ENCODE measurements at places on chromosomes 5 and 9.

DNA sequence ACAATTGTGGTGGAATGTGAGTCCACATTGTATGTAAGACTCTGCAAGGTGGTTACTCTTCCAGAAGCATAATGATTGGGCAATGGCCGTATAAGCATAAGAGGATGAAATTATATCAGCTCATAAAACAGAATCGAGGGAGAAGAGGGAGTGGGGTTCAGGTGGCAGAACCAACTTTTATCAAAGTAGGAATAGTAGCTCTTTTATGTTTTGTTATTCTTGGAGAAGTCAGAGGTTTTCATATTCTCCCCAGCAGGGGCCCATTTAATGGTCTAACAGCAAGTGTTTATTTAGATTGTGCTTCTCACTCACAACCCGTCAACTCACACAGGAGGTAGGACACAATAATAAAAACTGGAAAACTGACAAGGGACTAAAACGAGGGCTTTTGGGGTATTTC, 291.3 kb upstream of the CD180 start:
- DNase-seq = no peak

DNA sequence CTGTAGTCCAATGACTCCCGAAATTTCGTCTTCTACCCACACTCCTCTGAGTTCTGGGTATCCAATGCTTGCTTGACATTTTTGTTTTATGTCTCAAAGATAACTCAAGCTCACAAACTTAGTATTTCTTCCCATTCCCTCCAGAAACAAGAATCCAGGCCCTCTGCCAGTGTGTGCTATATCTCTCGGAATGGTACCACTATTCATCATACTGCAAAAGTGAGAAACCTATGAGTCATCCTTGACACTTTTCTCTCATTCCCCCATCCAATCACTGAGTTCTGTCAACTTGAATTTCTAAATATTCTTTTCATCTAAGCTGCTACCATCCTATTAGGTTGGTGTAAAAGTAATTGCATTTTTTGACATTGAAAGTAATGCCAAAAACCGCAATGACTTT, 9.8 kb downstream of the SLC12A2 start:
- DNase-seq = no peak

GRCh38 chr5:73213566-73213998, 40.6 kb downstream of the TMEM174 start:
- no peak for DNase-seq

GRCh38 chr5:93511445-93511844, 69.6 kb downstream of the NR2F1-AS1 start:
- DNase-seq = no peak

DNA sequence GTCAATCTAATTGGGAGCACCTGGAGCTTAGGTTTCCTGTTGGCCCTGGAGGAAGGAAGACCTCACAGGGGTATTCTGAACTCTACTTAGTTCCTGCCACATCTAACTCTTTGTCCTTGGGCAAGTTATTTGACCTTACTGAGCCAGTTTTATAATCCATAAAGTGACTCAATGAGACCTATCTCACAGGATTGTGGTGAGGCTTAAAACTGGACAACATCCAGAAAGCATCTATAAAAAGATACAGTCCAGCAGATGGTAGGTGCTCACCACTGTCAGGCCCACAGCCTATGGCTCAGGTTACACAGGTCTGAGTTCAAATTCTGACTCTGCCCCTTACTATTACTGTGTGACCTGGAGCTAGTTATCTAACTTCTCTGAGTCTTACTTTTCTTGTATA, 23.3 kb downstream of the KCNV2 start:
- DNase-seq = no peak

DNA sequence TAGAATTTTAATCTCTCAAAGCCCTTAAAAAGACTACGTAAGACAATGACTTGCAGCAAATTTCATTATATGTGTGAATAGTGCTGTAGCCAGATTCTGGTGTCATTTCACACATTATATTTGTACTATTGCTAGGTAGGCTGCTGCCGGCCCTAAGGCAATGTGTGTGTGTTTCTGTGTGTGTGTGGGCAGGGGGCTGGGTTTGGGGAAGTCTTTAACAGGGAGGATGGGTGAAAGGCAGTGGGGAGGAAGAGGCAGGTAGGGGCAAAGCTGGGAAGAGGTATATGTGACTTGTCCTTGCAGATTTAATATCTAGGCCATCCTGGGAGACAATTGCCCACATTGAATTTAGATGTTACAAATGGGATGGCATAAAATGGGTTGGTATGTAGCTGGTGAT, 130.8 kb downstream of the MACIR start:
- DNase-seq = no peak

DNA sequence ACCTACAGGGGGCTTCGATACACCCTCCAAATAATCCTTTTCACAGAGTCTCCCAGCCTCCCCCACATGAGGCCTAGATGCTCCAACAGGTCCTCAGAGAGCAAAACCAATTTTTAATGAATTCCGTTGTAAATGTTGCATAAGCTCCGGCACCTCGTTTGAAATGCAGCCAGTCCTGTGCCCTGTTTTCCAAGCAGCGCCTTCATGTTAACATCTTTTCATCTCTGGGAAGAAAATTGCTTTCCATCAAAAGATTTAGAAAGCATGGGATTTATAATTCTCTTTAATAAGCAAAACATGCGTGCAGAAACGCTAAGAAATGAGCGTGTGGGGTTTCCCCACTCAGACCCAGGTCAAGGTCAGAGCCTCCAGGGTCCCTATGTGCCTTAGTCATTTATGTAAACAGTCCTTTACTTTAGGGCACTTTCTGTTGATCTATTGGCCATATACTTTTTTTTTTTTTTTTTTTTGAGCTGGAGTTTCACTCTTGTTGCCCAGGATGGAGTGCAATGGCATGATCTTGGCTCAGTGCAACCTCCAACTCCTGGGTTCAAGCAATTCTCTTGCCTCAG, 177.5 kb upstream of the S1PR3 start:
- no peak for DNase-seq

- DNase-seq = no peak
These were observed 9.4 kb downstream of the POU5F2 start for GRCh38 chr5:93731987-93732386.

DNA sequence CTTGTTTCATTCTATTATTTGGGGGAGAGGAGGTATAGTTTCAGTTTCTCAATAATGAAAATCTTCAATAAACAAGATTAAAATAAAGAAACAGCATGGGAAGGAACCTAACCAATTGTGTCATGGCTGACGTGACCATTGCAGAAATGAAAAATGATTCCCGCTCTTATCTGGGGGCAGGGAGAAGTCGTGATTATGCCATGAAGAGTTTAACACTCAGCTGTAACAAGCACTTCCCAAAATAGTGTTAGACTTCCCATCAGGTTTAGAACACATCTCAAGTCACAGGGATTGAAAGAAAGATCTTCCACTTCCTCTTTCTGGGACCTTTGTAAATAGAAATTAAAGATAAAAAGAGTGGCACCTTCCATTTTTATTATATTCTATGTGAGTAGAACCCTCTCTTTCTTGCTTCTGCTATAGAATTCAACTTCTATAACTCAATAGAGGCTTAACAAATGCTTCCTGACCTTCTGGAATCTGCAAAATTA, 122.2 kb downstream of the TRPM6 start:
- DNase-seq = no peak

- DNase-seq = no peak
These were observed 80.8 kb downstream of the MAPKAP1 start for GRCh38 chr9:125626187-125626586.

DNA sequence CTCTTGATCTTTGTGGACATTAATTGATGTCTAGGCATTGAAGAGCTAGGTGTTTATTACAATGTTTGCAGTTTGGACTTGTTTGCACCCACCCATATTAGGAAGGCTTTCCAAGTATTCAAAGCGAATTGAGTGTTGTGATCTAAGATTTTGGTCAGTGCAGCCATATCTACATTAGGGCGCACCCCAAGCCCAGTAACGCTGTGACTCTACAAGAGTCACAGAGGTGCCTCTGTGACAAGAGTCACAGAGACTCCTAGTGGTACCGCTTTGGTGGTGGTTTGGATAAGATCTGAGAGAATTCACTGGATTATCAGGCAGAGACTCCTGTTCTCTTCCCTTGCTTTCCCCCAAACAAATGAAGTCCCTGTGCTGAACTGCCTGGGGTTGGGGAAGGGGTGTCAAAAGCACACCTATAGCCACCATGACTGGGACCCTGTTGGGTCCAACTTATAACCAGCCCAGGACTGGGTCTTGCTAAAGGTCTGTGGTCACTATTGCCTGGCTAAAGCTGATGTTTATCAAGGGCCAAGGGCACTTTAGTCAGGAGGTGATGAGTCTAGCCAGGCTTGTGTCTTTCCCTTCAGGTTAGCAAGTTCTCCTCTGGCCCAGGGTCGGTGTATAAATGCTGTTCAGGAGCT, 114.1 kb upstream of the RIOK2 start:
- DNase-seq = peak; percentile 36

- DNase-seq = no peak
These were observed 48.7 kb upstream of the ZNF366 start for GRCh38 chr5:72555871-72556270.

GRCh38 chr9:10678790-10679189, 66.0 kb upstream of the PTPRD start:
- DNase-seq = no peak

- no peak for DNase-seq
These were observed 75.7 kb downstream of the FBXL7 start for GRCh38 chr5:15575666-15576065.

GRCh38 chr5:149216496-149216895, 55.2 kb upstream of the AFAP1L1 start:
- no peak for DNase-seq

- DNase-seq = no peak
These were observed 2.9 kb upstream of the MYOZ3 start for GRCh38 chr5:150658121-150658520.

GRCh38 chr5:142857405-142857804, 87.2 kb downstream of the ARHGAP26 start:
- DNase-seq = no peak

- no peak for DNase-seq
These were observed 35.8 kb downstream of the PIK3R1 start for GRCh38 chr5:68251386-68251785.

DNA sequence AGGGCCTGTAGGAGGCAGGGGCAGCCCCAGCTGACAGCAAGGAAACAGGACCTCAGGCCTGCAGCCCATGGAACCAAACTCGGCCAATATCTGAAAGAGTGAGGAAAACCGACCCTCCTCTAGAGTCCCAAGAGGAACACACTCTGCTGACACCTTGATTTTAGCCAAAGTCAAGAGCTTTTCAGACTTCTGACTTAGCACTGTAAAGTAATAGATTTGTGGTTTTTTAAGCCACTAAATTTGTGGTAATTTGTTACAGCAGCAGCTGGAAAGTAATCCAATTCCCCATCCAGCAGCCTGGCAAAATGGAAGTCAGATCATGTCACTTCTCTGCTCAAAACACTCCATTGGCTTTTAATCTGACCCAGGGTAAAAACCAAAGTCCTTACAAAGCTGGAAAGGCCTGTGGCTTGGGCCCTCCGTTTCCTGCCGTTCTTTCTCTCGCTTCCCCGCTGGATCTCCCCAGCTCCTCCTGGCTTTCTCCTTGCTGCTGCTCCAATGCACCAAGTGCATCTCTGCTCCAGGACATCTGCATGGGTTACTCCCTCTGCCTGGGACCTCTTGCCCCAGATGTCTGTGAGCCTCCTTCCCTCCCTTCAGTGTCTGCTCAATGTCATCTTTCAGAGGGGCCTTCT, 79.0 kb downstream of the C5orf15 start:
- no peak for DNase-seq

DNA sequence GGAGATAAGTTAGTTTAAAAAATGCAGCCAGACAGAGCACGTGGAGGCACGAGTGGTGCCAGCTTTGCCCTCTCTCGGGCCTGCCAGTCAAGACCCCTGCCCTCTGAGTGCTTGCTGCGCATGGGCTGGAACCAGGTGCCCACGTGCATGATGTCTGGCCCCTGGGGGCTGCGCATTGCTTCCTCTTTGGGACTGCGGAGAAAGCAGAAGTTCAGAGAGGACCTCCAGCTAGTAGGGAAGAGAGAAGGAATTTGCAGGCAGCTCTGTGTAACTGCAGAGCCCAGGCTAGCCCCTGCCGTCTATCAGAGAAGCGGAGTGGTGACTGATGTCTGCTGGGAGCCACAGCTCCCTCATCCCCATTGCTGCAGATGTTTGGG, 9.7 kb upstream of the RNU6ATAC start:
- DNase-seq = no peak

GRCh38 chr5:115333164-115333563, 36.7 kb upstream of the CCDC112 start:
- DNase-seq = no peak

DNA sequence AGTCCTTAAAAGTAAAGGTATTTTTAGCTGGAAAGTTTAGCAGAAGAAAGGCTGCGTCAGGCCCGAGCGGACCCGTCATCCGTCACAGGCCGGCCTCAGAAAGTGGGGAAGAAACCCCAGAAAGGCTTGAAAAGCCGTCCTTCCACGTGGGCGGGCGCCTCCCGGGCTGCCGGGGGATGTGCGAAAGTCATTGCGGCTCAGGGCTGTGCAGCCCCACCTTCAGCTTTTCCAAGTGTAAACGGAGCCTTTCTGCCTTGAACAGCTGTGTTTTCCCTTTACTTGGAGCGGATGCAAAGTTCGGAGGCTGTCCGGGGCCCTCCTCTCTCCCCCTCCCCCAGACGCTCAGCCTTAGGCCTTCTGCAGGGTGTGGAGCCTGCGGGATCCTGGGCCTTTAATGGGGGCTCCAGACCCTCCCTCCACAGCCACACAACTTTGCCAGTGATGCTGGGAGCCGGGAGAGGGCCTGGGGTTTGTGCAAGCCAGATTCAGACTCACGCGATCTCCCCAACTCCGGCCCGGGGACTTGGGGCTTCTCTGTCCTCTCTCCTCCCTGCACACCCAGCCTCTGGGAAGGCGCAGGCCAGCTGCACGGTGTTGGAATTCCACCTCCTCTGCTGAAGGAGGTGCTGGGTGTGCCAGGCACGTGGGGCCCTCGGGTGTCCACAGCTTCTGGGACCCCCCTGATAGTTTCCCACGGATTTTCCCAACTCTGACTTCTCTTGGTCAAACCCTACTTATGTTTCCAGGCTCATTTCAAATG, 95.5 kb upstream of the RAPGEF1 start:
- DNase-seq = no peak

DNA sequence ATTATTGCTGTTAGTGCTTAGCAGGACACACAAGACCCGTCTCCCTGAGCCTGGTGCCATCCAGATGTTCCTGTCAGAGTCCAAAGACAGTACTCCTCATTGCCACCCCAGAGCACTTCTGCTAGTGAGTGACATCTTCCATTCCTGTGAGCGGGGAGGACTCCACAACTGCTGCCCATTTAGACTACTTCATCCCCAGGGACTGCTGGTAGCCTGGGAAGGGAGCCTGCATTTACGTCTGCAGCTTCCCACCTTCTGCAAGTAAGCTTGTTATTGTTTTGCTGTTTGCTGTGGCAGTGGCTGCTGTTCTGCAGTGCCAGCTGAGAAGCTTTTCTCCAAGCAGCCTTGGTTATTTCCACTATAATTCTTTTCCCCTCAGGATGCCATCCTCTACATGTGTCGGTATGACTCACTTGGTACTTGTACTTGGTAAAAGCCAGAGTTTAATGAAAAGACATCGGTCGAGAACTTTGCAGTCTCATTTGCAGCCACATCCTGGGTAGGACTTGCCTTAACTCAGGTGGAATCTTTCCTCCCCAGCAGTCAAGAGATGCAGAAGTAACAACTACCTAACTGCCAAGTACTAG, 10.6 kb upstream of the MAP1B start:
- no peak for DNase-seq

Measured in NCI-H446 (cell line).